ENCODE measurements at places on chromosomes 12 and 14.

DNA sequence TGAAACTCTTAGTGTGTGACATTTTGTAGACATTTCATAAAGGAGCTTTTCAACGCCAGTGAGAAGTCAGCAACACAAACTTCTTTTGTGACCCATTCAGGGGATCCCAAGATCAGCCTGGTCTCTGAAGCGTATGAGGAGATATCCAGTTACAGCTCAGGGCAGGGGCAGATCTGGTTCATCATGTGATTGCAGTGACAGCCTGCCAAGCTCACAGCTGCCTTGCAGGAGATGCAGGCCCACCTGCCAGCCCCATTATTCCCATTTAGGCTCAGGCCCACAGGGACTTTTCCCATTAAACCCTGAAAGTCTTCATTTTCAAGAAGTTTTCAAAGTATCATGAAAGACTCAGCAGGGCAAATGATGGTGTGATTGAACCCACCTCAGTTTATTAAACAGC lies 38.3 kb downstream of the SRGAP1 start:
- peak; percentile 40 for DNase-seq

DNA sequence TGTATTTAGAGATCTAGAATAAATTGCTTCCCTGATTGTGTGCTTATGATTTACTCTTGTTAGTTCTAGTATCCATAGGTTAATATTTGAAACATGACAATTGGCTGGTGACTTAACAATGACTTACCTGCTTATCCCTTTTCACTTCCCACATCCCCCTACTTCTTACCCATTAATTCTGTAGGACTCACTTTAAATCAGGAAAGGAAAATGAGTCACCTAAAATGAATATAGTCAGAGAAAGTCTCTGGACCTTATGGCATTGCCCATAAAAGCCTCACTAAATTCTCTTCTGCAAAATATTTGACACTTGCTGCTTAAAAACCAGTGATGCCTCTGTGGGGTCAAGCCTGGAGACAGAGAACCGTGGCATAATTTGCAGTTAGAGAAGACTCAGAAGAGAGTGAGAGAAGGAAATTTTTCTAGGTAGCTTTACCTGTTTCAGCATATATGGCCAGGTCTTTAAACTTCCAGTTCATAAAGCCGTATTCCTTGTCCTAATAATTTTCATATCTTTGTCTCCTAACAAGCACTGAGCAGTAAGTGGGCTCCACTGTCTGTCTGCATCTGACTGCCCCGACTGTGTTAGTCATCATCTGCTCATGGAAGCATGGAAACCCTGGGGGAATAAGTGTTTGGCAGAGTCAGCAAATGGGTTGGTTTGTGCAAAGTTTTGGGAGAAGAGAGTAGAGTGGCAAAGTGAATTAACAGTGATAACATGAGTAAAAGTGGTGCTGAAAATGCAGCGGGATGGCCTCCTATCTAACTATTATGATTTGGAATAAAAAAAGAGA lies 294.4 kb downstream of the AKAP6 start:
- DNase-seq, result no peak

DNA sequence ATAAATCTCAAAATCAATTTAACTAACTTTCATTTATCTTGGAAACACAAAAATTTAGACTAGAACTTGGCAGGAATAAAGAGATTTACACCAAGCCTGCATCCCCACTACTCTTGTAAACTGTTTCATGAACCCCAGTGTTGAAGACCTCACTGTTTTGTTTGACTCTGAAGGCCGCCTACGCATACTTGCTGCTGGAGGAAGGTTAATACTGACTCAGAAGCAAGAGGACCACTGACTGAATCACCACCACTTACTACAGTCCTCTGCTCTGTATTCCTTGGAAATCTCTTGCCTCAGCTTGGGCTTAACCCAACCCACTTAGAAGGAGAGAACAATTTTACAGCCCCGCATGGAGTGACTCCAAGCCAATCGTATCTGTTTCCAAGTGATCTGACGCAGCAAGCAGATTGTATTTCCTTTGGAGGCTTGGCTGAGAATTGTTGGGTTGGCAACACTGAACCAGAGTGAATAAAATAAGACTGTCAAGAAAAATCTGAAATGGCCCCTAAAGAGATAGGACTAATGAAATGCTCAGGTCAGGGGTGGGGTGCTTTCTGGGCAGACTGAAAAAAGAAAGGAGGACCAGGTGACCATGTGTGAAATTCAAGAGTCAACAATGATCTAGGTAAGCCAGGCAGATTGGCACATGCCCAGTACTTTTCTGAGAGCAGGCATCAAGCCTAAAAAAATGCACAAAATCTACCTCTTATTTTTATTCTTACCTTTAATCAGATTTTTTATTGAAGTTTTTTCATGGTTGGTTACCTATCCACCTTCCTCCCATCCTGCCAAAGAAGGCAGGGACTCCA lies 248.6 kb downstream of the ZFP36L1 start:
- no peak for DNase-seq

DNA sequence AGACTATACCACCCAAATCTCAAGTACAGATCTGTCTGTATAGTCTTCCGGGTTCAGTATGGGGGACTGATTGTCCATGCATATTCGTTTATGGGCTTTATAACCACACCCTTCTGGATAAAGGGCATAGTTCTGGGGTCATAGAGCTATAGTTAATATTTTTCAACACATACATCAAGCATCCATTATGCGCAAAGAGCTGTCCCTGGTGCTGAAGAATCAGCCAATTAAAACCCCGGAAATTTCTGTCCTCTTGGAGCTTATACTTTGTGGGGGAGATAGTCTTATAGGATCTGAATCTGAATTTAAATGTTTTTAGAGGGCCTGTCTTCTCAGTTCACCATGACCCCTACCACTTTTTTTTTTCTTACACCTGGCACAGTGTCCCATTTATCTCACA lies 256.7 kb downstream of the SUDS3 start:
- DNase-seq, result no peak

DNA sequence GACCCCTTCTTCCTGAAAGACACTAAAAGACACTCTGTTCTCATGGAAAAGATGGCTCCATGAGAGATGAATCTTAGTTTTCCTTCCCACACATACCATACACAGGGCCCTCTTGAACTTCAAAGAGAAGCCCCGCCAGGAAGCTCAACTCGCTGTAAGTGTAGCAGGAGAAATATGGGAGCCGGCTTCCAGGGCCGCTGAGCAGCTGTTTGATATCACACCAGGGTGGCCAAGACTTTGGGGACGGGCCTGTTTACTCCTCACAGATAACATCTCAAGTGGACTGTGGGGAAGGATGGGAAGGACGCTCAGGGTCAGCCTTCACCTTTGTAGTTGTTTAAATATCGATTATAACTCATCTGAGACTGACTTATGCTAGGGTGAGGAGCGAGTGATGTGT lies 235.5 kb upstream of the TBX3 start:
- DNase-seq, result no peak

- DNase-seq, result peak; percentile 12
Observed at GRCh38 chr12:78146365-78146772, 315.7 kb downstream of the NAV3 start.

GRCh38 chr12:12202747-12203146 lies 64.1 kb downstream of the LRP6 start:
- no peak for DNase-seq

GRCh38 chr14:65472189-65472588 lies 59.7 kb downstream of the FUT8 start:
- peak; percentile 5 for DNase-seq

GRCh38 chr12:76685246-76685678 lies 78.7 kb upstream of the ZDHHC17 start:
- DNase-seq, result no peak

DNA sequence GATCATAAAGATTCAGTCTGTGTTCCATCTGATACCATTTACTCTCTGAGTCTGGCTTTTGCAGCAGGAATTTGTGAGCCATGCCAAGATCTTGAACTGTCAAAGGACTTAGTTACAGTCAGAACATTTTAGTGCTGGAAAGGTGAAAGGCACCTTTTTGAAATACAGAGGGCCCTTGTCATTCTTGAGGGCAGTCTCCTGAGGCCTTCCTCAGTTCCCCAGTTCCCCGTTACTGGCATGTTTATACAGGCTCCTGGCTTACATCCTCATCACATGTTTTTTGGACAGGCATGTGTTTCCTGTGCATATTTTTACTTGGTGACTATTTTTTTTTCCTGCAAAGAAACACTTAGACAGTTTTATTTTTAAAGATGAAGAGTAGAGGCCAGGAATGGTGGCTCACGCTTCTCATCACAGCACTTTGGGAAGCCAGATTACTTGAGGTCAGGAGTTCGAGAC lies 21.0 kb downstream of the CFAP54 start:
- DNase-seq, result no peak

DNA sequence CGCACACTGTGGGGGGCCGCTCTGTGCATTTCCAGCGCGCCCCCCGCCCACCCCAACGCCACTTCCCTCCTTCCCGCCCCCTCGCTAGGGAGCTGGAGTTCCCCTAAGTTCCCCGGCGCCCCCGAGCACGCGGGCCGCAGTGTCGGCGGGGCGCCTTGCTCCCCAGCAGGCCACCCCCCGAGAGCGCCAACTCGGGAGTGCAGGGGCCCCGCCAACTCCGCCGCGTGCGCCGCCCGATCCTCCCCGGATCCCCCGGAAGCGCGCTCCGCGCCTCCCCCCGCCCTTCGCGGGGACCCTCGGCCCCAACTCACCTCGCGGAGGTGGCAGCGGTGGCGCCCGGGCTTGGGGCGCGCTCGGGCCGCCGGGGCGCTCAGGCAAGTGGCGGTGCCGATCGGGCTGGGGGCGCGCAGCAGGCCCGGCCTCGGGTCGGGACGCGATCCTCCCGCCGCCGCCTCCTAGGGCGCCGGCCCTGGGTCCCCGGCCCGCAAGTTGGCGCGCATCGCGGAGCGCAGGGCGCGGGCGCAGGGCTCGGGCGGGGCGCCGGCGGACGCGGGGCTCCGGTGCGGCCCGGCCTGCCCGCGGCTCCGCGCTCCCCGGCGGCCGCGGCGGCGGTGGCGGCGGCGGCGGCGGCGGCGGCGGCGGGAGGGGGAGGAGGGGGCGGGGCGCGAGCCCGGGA lies at the start of gene NCOR2:
Gene NCOR2, minus strand, starts transcription at position 616 of the 676 bp plus-strand sequence. CDS start 72,361 bp downstream, outside the sequence.
- DNase-seq, result peak; percentile 37

DNA sequence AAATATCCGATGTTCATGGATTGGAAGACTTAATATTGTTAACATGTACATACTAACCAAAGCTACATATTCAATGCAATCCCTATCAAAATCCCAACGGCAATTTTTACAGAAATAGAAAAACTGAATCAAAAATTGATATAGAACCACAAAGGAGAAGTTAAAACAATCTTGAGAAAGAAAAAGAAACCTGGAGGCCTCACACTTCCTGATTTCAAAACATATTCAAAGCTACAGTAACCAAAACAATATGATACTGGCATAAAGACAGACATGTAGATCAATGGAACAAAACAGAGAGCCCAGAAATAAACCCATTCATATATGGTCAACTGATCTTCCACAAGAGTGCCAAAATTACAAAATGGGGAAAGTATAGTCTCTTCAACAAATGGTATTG lies 5.4 kb upstream of the PELI2 start:
- no peak for DNase-seq

Measured in HEK293T (cell line).